ENCODE measurements at places on chromosomes 3 and 15. TPM values are rescaled to one million over a fixed set of nuclear protein-coding genes. Genes with fewer than 3 reads are reported as not detected.

DNA sequence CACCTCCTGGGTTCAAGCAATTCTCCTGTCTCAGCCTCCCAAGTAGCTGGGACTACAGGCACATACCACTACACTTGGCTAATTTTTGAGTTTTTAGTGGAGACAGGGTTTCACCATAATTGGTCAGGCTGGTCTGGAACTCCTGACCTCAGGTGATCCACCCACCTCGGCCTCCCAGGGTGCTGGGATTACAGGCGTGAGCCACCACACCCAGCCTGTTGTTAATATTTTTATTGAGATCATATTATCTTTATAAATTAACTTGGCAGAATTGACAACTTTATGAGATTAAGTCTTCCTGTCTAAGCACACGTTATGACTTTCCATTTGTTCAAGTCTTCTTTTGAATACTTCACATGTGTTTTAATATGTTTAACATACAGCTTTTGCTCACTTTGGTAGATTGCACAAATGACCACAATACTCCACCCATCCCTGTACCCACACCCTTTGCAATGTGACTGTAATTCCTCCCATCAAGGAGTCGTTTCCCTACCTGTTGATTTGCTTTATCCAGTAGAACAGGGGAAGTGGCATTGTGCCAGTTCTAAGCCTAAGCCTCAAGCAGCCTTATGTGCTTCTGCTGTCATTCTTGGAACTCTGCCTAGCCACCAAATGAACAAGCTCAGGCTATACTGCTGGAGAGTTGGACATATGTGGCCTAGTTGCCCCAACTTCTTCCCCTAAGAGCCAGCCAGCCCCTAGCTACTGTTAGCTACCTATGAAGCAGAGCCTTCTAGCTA, 8.2 kb downstream of the XYLB start:
- DNase-seq: no peak

DNA sequence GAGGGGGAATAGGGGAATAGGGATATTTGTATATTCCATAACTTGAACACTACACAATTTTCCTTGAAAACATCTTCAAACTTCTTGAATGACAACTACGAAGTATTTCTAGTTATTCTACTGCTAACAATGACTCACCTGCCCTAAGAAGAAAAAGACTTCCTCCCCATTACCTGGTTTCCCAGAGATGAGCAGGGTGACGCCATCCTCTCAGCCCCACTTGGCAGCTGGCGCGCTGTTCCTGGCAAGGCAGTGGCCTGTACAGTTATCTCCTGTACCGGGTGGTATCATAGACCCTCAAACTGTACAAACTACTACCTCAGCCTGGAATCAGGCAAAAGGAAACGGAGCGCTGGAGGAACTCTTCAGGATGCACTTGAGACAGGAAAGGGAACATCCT, 10.4 kb downstream of the WDR82 start:
- DNase-seq: no peak

- no peak for DNase-seq
Observed at GRCh38 chr3:150365132-150365604, 42.9 kb upstream of the TSC22D2 start.

GRCh38 chr15:79629687-79630086, 197.6 kb downstream of the MINAR1 start:
- no peak for DNase-seq

- no peak for DNase-seq
Observed at GRCh38 chr3:195101001-195101583, 169.9 kb downstream of the XXYLT1 start.

DNA sequence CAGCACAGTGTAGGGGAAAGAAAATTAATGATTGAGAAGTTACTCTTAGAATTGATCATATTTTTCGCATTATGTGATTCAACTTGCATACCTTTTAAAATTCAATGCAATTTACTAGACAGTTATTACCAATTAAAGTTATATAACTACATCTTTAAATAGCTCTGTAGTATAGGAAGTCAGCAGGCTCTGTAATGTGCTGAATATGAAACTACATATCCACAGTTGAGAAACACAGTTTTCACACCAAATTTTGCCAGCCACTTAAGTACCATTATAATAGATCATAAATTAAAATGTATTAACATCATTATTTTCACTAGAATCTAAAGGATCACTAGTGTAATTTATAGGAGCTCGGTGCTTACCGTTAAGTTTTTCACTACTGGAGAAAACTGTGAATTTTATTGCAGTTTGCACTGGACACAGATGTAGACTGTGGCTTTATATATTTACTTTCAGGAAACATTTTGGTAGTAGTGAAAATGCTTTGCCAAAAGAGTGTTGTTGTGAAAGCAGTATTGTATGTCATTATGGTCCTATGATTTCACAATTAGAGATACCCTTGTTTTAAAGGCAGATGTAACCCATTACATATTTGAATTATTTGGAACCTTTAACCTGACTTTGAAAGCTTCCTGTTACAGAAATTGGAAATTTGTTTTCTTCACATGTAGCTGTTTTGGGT, 113.6 kb downstream of the PLCL2 start:
- no peak for DNase-seq

- no peak for DNase-seq
Observed at GRCh38 chr3:58321791-58322190, 10.9 kb upstream of the PXK start.

DNA sequence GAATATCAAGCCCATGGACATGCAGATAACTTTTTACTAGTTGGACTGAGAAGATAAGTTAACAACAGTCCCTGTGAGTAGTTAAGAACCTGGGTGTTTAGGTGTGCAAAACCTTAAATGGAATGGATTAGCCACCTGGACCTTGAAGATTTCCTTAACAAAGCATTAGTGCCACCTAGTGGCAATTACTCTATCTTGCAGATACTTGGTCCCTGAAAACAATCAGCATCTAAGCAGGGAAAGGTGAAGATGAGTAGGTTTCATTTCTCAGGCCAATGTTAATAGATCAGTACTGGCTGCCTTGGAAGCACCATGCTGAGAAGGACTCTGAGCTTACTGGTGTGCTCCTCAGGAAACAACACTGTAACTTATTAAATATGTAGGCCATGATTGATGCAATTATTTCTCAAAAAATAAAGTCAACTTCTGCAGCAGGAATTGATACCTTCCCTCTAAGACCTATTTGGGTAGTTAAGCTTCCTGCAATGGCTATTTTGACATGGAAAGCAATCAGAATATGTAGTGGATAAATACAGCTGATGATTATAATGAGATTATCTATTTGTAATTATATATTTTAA, 329.4 kb downstream of the TBC1D5 start:
- no peak for DNase-seq

DNA sequence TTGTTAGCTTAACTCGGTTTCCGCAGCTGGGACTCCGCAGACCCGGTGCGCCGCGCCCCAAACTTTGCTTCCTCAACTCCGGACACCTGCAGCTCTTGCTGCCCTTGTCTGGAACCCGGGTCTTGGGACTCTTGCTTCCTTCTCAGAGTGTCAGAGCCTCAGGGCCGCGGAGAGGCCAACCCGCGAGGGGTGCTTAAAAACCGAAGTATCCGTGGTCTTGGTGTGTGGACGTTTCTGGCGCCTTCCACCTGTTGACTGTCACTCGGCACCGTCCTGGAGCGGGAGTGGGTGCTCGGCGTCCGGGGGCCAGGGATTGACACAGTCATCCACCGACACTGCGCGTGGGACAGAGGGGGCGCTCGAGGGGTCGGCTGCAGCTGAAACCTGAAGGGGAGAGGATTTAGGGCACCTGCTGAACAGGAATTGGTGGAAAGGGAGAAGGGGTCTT, 386 bp downstream of the SQOR start:
- DNase-seq: peak; percentile 58

DNA sequence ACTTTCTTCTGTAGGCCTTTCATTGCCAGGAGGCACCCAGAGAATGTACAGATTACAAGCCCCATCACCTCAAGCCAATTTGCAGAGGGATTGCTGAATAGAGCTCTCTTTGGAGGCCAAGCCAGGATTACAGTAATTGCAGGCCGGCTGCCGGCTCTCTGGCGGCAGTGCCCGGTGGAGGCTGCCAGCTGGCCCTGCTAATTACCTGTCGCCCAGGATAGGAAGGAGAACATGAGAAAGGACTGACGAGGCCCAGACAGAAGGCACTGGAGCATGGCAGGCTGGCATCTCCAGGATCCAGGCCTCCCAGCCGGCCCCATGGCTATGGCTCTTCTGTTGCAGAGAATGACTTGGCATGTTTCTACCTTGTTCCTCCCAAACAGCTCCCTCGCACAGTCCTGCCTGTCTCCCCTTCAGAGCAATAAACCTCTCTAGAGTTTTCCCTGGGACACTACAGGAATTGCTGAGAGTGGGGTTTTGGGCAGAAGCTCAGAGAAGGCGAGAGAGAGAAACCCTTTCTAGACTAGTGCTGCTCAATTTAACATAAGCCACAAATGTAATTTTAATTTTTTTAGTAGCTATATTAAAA, 273.6 kb upstream of the PROK2 start:
- no peak for DNase-seq

DNA sequence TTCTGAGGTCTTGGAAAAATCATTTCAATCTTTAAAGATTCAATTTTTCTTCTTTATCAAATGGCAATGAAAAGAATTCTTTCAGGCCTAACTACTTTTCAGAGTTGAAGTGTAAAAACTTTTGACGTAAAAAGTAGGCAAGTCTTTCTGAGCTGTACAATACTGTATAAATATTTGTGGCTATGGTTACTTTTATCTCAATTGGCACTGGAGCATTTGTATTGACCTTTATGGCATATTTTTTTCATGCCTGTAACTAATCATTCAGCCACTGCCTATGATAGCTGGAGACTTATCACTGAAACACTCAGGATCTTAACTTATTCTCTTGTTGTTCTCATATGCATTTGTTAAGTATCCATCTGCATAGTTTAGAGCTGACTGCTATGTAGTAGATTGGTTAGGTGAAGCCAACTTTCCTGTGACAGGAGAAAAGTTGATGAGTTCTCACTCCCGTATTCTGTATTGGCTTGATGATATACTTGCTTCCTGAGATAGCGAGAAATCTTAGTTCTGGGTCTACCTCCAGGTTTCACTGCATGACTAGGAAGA, 290.4 kb upstream of the TBL1XR1 start:
- no peak for DNase-seq

DNA sequence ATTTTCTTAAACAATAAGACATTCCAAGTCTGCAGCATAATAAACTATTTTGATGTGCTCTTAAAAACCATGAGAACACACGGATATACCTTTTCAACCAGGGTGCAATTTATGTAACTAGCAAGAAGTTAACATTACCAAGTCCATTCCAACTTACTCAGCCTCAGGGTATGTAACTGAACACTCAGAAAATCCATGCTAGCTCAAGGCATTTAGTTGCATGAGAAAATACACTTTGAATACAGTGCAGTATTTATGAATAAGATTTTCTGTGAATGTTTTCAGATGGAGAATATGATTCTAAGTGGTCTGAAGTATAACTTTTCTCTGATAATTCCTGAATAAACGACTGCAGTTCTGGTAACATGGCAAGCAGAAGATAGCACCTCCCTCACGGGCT, 124.3 kb downstream of the SNRK start:
- DNase-seq: no peak

DNA sequence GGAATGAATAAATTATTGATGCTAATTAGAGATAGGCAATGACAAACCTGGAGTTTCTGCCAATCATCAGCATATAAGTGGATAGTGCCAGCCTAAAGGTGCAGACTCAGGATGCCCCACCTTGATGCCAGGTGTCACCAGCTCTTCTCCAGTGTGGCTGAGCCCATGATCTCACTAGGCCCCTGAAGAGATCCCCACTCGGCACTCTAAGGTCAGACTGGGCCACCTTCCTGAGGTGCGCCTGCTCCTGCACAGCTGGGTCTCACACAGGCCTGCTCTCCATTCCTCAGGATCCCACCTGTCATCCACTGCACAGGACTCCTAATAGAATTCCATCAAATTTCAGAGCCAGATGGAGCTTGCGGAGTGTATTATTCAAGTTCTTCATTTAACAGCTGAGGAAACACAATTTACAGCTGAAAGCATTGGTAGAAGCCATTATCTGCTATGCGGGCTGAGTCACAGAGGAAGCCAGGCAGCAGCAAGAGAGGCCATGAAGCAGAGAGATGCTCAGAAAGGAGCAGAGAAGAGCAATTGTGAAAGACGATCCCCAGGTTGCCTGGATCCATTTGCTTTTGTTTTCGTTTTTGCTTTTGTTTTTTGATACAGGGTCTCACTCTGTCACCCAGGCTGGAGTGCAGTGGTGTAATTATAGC, 25.1 kb upstream of the FSTL1 start:
- no peak for DNase-seq

DNA sequence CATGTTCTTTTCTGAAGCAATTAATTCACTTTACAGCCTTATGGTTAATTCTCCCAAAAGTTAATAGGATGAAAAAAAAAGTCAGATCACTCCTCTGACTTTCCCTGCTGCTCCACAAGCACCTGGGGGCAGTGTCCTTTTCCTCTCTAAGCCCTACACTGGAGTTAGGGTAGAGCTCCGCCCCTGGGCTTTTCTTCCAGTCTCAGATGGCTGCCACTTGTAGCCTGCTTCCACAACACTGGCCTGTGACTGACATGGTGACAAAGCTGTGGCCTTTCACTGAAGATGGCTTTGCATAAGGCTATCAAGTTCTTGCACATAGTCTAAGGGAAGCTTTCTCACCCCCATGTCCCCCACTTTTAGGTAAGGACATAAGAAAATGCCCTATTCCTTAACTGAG, 1.3 kb upstream of the MON1A start:
- DNase-seq: no peak

GRCh38 chr15:49815950-49816349, 195.1 kb downstream of the DTWD1 start:
- DNase-seq: no peak

GRCh38 chr3:13544951-13545651, 3.8 kb upstream of the FBLN2 start:
- DNase-seq: no peak

GRCh38 chr15:81939604-81940440, 106.0 kb downstream of the MEX3B start:
- DNase-seq: no peak

- DNase-seq: no peak
Observed at GRCh38 chr15:35479423-35479822, 66.5 kb downstream of the DPH6 start.

GRCh38 chr15:32881528-32881927, 163.7 kb downstream of the GREM1 start:
- no peak for DNase-seq

DNA sequence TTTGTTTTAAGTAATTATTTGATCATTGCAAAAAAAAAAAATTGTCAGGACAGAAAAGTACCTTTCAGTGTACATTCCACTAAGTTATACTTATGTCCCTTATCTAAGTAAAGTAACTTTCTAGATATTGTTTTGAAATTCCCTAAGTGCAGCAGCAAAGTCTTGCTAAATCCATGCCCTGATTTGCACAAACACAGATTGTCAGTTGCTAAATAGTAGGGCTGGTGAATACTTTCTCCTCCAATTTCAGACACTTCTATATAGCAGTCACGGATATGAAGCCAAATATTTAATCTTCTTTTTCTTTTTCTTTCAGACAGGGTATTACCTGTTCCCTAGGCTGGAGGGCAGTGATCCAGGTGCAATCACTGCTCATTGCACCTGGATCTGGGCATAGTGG, 12.9 kb downstream of the LRRC2 start:
- no peak for DNase-seq

Gene ROBO2
- total RNA-seq: 14.3 TPM

Gene NR1I2
- total RNA-seq: 0.23 TPM

Gene CELSR3
- 1.2 TPM for total RNA-seq

Gene SENP8
- total RNA-seq: 3.9 TPM

Gene MYZAP
- total RNA-seq: 1.1 TPM

Gene GOLGA8R
- 3.0 TPM for total RNA-seq

Gene CFAP91
- 11.4 TPM for total RNA-seq

Gene AMOTL2
- total RNA-seq: 60.4 TPM

Gene GABRB3
- 1.8 TPM for total RNA-seq

Gene SERINC4
- total RNA-seq: not detected

Gene OR5K2
- not detected for total RNA-seq

Gene TMEM158
- not detected for total RNA-seq

Gene SLC7A14
- not detected for total RNA-seq

Gene NPAP1
- 0.36 TPM for total RNA-seq

Gene CA12
- not detected for total RNA-seq
